ENCODE measurements at places on chromosomes 4 and X.

GRCh38 chrX:56994375-56995270 lies 718 bp downstream of the SPIN3 start:
- DNase-seq, result no peak

DNA sequence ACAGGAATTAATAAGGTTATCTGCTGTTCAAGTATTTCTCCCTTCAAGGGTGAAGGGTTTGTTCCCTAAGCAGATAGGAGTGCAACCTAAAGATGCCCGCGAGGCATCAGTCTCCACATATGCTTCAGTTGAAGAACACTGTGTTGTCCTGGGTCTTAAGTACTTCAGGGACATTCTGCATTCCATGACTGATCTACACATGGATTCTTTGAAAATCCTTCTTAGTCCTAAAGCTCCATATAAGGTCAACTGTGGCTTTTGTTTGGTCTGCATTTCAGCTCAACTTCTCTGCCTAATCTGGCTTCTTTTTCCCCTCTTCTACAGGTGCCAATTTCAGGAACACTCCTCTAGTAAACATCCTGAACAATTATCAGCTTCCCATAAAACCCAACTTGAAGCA lies 21.8 kb upstream of the CTSO start:
- no peak for DNase-seq

DNA sequence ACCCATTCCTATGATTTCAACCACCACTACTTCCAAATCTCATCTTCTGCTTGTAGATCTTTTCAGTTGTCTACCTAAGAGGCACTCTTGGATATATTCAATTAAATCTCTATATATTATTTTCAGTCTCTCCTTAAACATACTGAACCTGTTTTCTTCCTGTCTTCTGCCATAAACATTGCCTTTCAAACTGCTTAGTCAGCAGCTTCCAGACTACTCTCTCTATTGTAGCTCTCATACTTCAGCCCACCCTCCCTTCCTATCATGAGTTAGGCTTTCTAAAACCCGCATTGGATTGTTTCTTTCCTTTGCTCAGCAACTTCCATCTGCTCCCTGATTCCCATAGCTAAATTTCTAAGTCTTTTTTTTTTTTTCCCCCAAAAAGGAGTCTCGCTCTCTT lies 4.5 kb downstream of the AP1AR start:
- DNase-seq, result no peak

DNA sequence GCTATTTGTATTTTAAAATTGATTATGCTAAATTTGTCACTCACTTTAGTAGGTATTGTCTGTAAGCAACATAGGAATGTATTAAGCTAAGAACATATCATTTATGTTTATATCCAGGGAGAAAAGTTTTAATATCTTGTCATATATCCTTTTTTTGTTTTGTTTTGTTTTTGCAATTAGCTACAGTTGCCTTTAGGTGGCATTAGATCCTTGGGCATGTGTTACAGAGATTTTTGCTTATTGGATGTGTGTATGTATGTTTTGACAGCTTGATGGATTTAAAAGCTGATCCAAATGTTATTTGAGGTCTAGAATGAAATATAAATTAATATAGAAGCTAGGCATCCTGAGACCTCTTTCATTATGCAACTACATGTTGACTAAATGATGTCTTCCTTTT lies 36.1 kb upstream of the OTUD4 start:
- DNase-seq, result peak; percentile 14

- DNase-seq, result no peak
Observed at GRCh38 chr4:124278477-124278876, 434.1 kb downstream of the ANKRD50 start.

GRCh38 chrX:21870494-21870893 lies 14.7 kb downstream of the YY2 start:
- DNase-seq, result no peak

- peak; percentile 12 for DNase-seq
Observed at GRCh38 chr4:88054901-88055300, 47.5 kb downstream of the PKD2 start.

- DNase-seq, result no peak
Observed at GRCh38 chr4:150348079-150348478, 233.9 kb upstream of the MAB21L2 start.

GRCh38 chr4:4857809-4858508 lies 1.5 kb upstream of the MSX1 start:
- DNase-seq, result no peak

DNA sequence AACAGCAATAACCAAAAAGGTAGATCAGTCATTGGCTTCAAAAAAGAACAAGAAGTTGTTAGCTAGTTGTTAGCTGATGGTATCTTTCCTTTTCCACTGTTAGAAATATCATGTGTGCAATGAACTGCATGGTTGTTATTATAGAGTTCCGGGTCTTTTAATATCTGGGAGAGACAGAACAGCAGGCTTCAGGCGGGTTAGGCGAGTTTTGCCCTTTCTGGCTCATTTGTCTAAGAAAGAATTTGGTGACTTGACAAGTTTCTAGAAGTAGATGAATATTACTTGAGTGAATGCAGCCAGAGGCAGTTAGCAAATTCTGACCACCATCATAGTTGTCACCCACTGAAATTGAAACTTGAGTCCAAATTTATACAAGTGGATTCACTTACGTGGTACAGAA lies 88.9 kb upstream of the MID1 start:
- DNase-seq, result no peak

GRCh38 chr4:117421706-117422105 lies 336.3 kb upstream of the TRAM1L1 start:
- no peak for DNase-seq

- no peak for DNase-seq
Observed at GRCh38 chrX:39550795-39551361, 546.9 kb downstream of the BCOR start.

- DNase-seq, result no peak
Observed at GRCh38 chr4:16591272-16591826, 307.1 kb downstream of the LDB2 start.

DNA sequence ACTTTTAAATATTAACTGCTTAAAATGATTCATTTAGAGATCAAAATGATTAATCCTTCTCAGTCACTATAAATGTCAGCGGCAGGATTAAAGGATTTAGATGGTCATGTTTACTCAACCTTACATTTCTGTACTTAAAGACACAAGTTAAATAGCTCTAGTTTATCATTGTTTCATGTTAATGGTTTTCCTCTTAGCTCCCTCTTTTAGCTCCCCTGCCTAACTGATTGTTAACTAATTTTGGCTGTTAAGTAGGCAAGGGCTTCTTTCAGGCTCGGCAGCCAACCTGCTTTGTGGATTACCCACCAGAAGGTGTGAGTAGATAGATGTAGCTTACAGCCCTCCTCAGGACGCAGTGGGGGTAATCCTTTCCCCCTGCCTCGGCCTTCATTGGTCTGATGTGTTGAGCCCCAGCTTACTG lies 96.0 kb downstream of the TENM3 start:
- no peak for DNase-seq

- DNase-seq, result no peak
Observed at GRCh38 chr4:3290476-3290875, 2.3 kb upstream of the RGS12 start.

- DNase-seq, result no peak
Observed at GRCh38 chr4:139647184-139647583, 18.4 kb upstream of the MGST2 start.

GRCh38 chr4:8106451-8107025 lies 52.1 kb downstream of the ABLIM2 start:
- DNase-seq, result no peak

GRCh38 chrX:15404401-15405096 lies 20.3 kb upstream of the VEGFD start:
- no peak for DNase-seq

DNA sequence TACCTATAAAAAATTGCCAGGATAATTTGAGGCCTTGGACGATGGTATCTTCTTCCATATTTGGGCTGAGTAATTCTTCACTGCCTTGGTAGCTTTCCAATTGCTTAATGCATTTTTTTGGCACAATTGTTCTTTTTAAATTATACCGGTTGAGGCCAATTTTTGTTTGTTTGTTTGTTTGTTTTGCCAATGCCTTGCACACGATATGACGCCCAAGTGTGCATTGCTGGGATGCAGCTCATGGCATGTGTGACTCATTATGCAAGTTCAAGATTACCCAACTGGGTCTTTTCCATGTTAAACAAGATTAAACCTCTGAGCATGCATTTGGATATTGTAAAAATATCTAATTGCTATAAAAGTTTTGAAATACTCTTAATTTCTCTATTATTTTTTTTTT lies 71.1 kb upstream of the KCNIP4 start:
- no peak for DNase-seq

- no peak for DNase-seq
Observed at GRCh38 chr4:153969542-153969941, 180.7 kb upstream of the SFRP2 start.

GRCh38 chrX:3345281-3346191 lies 916 bp downstream of the MXRA5 start:
- no peak for DNase-seq

DNA sequence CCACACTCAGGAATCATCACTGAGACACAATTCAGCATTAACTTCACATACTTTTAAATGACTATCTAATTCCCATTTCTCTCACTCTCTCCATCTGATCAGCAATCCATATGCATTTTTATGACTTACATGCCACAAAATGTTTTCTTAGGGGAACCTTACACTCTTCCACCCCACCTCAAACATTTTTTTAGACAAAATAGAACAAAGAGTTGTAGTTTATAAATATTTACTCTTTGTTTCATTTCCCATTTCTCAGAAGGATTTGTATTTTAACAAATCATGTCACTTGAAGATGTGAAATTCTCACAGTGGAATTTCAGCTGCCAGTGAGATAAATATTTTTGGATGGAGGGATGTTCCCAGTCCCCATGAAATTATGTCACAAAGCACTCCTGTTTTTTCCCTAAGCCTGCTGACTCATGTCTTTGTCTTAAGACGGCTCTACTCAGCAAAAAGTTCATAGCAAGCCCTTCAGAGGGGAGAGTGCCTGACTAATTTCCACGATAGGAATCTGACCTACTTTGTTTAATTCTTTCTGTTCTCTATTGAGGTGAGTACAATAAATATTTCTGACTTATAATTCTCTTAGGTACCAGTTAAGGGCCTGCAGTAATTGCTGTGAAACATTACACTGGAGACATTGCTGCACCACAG lies 257.7 kb downstream of the THOC2 start:
- DNase-seq, result no peak

- no peak for DNase-seq
Observed at GRCh38 chrX:115449742-115450141, 111.2 kb upstream of the PLS3 start.

- no peak for DNase-seq
Observed at GRCh38 chr4:2624782-2625530, 88.5 kb downstream of the FAM193A start.

GRCh38 chr4:53967986-53968385 lies 96.4 kb downstream of the CHIC2 start:
- no peak for DNase-seq

- DNase-seq, result no peak
Observed at GRCh38 chrX:131187206-131187605, 101.9 kb downstream of the IGSF1 start.

DNA sequence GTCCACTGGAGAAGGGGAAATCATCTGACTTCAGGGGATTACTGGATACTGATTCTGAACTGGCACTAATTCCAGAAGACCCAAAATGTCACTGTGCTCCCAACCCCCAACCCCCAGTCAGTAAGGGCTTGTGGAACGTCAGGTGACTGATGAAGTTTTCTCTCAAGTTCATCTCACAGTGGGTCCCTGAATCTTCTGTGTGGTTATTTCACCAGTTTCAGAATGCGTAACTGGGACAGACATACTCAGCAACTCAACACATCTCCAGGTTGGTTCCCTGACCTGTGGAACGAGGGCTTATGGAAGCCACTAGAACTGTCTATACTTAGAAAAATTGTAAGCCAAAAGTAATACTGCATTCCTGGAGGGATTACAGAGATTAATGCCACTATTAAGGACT lies 45.3 kb downstream of the DDX60L start:
- DNase-seq, result no peak

DNA sequence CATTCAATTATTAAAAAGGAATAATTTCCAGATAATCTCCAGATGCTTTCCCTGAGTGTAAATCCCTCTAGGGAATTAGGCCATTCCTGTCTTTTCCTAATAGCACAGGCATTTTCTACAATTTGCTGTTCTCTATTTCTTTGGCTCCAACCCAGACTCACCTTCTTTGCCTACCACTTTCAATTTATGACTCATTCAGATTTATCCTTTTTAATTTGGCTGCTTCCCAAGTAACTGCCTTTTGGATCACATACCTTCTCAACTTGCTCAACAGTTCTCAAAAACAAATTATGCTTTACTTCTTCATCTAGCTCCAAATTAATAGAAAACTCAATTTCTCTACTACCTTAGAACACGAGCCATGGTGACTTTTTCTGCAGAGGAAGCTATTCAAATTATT lies 1166.3 kb upstream of the PCDH7 start:
- DNase-seq, result no peak

GRCh38 chr4:142858446-142858845 lies 12.3 kb upstream of the INPP4B start:
- no peak for DNase-seq

DNA sequence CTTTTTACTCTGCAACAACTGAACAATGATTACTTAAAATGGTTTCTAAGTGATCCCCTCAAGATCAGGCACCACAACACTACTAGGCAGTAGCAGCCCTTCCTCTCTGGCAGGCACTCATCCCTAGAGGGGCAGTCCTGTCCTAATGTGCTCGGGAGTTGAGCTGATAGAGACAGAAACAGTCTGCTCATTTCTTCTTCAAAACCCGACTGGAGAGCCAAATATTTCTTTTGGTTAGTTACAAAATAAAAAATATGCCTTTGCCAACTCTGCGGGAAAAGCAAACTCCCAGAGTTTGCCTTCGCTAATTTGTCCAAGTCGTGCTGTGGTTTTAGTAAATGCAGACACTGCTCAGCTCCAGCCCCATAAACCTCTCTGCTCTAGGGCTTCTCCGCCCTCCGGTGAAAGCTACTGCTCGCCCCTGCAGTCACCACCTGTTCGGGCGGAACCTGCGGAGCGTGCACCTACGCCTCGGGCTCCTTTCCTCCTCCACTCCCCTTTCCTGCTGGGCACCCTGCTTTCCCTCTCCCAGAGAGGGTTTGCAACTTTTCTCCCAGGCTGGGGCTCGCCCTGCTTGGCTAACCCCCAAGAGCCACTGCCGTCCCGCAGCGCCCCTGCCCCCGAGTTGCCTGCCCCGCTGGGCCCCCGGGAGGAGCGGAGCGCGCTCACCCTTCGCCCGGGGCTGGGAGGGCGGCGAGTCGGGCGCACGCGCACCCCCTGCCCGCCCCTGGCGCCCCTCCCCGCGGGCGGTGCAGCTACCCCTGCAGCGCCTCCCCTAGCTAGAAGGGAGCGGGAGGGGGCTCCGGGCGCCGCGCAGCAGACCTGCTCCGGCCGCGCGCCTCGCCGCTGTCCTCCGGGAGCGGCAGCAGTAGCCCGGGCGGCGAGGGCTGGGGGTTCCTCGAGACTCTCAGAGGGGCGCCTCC lies at the start of gene NPNT:
TSS of gene NPNT (plus strand) at position 812 of the 923 bp plus-strand sequence. CDS start 182 bp downstream, outside the sequence.
- peak; percentile 18 for DNase-seq

GRCh38 chrX:13763489-13763888 lies 28.9 kb downstream of the OFD1 start:
- DNase-seq, result no peak

- no peak for DNase-seq
Observed at GRCh38 chr4:93870876-93871458, 42.4 kb downstream of the ATOH1 start.

- DNase-seq, result no peak
Observed at GRCh38 chr4:43918377-43918776, 530.2 kb downstream of the KCTD8 start.
